ENCODE measurements at places on chromosomes 5 and 9.

DNA sequence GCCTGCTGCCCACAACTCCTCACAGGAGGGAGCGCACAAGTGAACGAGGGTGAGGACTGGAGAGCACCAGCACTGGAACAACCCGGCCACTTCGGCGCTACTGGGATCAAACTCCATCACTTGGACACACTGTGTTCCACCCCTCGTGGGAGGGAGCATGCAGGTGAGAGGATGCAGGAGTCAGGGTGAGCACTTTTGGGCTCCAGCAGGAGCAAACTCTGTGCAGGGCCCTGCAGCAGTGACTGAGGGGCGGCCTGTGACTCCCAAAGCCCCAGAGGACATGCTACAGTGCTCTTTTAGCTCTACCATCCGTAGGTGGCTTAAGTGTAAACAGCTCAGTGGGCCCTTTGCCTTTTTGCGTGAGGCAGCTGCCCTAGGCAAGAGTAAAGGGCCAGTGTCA, 4.4 kb upstream of the MOCS2 start:
- no peak for DNase-seq

- DNase-seq: no peak
These were observed 229.5 kb downstream of the MSX2 start for GRCh38 chr5:174953871-174954270.

DNA sequence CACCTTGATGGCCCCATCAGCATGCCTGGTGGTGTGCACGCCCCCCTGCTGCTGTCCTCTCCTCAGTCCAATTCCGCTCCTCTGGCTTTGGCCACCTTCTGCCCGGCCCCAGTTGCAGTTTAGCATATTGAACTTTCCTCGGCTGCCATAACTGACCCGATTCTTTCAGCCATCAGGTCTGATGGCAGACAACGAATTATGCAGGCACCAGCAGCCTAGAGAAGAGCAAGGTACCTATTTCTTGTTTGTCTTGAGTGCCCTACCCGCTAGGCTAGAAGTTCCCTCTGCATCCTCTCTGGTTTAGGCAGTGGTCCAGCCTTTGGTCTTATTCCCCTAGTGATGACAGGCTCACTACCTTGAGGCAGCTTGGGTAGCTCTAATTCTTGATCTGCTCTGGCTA, 43.0 kb upstream of the SLC25A51 start:
- DNase-seq: no peak

DNA sequence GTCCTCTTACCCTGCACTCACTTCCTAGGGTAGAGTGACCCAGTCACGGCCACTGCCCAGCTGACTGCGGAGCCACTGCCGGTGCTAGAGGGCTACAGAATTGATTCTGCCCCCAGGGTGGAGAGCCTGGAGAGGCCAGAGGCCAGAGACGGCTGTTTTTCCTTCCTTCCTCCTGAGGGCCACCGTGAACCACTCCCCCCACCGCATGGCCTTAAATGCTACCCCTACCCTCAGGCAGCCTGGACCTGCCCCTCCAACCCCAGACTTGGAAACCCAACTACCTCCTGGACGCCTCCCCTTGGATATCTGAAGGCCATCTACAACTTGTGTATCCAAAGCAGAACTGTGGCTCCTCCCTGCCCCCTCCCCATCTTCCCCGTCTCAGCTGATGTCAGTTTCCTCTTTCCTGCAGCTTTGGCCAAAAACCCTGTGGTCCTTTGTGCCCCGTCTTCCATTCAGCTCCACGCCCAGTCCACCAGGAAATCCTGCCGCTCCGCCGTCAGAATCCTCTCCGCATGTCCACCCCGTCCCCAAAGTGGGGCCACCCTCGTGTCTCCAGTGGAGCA, 16.3 kb downstream of the SH2D3C start:
- peak; percentile 66 for DNase-seq

DNA sequence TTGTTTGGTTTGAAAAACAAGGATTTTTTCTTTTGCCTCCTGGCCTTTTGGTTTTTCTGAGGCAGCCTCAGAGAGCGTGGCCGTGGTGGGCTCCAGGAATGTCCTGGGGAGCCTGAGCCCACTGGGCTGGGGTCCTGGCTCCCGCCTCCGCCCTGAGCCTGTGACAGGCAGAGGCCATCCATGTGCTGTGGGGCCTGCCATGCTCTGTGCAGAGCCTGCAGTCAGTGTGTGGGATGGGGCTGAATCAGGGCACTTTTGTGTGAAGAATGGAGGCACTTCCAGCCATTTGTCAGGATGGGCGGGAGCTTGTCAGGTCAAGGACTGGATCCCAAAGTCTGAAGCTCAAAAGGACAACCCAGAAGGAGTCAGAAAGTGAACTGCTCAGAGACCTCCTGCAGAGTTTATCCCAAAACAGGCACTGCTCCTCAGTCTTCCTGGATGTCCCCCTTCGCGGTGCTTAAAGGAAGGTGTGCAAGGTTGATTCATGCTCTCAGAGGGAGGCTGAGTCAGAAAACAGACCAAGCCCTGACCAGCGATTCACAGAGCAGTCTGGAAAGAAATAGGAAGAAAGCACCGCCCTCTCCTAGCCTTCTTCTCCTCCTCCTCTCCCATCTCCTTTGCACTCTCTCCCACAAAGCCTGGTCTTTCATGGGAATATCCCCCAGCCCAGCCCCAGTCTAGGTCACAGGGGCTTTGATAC, 53.2 kb downstream of the MVB12B start:
- no peak for DNase-seq

GRCh38 chr5:144328494-144328893, 157.8 kb downstream of the KCTD16 start:
- DNase-seq: no peak

DNA sequence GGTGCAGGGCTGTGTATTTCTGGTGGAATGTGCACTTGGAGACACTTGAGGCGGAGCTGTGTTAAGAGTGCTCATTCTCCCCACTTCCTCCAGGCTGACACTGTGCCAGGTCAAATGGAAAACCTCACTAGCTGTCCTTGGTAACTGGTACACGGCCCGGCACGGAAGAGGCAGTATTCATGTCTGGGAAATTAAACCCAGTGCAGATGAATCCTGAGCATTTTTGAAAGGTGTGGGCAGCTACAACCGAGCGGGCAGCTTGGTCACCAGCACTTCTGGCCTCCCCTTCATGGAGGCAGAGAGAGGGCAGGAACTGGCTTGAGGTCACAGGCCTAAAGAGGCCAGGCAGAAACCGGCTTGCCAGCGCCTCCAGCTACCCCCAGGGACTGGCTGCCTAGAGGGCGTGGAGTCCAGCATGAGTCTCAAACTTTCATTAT, 1.6 kb downstream of the CLPTM1L start:
- DNase-seq: no peak

- DNase-seq: no peak
These were observed 13.3 kb downstream of the CDC26 start for GRCh38 chr9:113261917-113262671.

DNA sequence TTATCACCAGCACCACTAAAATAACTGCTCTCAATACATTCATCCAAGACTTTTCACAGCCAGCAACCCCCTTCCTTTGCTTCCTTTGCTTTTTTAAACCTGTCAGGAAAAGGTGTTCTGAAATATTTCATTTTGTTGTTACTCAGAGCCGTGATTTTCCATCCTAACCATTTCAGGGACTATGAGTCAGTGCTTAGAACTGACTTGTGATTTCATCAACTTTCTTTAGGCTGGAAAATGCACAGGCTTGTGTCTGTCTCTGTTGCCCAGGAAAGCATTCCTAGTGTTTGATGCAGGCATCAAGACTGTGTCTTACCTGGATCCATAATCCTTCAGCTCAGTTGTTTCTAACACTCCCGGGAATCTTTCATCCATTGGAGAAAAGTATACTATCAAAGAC, 805.6 kb downstream of the BRINP1 start:
- no peak for DNase-seq

GRCh38 chr5:74155501-74155900, 485.0 kb downstream of the ENC1 start:
- no peak for DNase-seq

DNA sequence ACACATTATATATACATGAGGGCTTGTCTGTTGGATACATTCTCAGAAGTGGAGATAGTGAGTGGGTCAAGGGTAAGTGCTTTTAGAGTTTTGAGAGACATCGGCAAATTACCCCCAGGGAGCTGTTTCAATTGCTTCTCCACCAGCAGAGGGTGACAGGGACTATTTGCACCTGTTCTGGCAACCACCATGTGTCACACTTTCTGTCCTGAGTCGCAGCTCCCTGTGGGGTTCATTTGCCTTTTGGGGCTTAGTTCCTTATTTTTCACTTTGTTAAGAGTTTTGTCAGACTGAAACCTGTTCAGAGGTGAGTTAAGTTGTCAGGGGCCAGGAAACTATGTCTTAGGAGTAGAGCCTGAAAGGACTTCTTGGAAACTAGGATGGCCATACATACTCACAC, 20.1 kb upstream of the SLC36A1 start:
- no peak for DNase-seq

DNA sequence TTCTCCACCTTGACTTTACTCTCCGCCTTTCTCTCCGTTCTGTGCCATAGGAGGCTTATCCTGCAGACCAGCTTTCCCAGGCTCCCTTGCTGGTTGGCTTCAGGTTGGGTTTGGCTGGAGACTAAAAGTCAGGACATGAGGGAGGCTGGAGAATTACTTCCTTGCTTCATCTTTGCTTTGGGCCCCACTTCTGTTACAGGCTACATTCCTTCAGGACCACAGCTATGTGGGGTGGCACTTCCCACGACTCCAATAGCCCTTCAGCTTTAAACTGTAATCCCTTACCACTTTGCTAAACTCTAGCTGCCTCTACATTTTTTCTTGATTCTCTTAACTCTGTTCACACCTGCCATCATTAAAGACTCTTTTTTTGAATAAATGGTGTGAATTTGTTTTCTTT, 186.7 kb upstream of the NR4A3 start:
- DNase-seq: no peak

- no peak for DNase-seq
These were observed 338.9 kb upstream of the PANK3 start for GRCh38 chr5:168917947-168918600.

DNA sequence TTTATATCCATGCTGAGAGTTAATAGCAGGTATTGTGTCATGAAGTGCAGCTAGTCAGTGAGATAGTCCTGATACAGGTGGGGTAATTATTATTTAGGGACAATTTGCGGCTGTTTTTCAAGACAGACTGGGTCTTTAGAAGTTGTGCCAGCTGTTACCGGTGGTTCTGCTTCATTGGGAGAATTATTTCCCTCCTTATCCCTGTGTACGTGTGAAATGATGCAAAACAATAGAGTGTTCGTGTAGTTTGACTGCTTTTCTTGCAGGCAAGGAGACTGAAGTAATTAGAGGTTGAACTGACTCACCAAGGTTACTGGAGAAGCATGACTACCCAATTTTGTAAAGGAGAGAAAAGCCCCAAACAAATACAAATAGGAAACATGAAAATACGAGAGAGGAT, 101.7 kb downstream of the ARRDC3 start:
- peak; percentile 69 for DNase-seq

GRCh38 chr5:14109041-14109747, 33.9 kb upstream of the TRIO start:
- peak; percentile 13 for DNase-seq

- DNase-seq: no peak
These were observed 64.3 kb downstream of the CPLANE1 start for GRCh38 chr5:37184748-37185364.

GRCh38 chr9:131704988-131705387, 34.9 kb downstream of the RAPGEF1 start:
- DNase-seq: no peak

DNA sequence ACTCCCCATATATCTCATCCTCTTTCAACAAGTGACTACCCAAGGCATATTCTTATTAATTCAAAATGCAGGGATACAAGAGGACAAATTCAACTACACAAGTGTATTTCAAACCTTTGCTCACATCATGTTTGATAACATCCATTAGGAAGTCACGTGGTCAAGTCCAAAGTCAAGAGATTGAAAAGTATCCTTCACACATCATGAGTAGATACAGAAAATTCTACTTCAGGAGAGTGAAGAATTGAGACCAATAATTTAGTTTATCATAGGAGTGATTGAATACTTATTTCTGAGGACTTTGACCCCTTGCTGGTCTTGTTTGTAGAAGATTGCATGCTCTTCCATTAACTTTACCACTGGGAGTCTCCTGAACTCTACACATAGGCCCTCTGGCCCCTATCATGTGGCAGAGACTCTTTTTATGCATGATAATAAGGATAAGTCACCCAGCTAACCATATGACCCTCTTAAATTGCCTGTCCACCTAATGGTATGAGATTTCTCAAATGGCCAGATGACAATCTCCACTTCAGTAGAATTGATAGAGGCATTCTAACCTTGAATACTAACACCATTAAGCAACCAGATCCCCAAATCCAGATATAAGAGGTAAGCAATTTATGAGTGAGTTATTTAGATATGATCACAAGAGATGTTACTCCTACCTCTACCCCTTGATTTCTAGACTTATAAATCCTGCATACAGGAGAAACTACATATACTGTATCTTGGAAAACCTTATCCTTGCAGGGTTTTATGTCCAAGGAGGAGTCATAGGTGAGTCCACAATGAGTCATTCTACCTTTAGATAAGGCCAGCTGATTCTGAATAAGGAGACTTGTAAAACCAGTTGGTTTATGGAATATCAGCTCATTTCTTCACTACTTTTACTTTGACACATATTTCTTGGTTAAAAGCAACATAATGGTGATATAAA, 26.6 kb upstream of the SLC46A2 start:
- DNase-seq: no peak

DNA sequence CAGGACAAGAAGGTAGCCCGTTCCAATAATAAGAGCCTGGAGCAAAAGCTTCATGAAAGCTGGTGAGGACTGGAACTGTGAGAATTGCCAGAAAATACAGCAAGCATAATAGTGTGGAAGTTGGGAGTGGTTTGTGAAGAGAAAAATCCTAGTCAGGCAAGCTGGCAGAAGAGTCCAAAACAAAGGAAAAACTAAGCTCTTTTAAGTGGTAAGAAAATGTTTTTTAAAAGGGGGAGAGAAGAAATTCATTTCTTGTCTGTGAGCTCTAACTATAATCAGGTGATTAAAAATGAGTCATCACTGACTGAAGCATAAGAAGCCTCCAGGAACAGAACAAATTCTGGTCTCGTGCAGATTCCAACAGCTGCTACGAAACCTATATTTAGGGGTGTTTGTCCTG, 102.6 kb downstream of the CAAP1 start:
- DNase-seq: no peak

GRCh38 chr5:180323160-180323559, 30.0 kb downstream of the GFPT2 start:
- no peak for DNase-seq

- DNase-seq: peak; percentile 74
These were observed 394.0 kb downstream of the CETN3 start for GRCh38 chr5:90015584-90016018.

DNA sequence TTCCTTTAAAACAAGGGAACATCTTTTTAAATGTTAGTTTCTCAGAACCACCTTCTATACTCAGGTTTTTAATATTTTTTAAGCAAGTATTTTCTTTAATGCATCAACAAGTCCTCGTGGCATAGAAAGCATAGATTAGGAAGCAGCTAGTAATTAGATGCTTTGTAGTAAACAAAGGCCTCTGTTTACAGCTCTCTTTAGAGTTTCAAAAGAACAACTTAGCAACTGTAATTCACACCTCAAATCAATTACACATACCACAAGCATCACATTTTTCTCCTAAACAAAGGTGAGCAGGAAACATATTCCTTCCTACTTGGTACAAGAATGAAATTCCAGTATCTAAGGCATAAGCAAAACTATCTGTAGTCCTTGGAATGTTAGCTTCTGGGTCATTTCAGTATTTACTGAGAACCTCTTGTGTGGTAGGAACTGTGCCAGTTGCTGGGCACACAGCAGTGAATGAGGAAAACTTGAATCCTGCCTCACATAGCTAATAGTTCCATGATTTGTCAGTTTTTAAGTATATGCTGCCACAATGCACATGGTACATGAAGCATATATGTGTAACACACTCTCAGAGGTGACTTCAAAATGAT, 249.1 kb downstream of the CEMIP2 start:
- DNase-seq: no peak

All from suppressor macrophage (primary cell).